Neural progenitor cell (in vitro differentiated cells): ENCODE measurements at places on chromosomes 3 and 15. TPM values are rescaled to one million over a fixed set of nuclear protein-coding genes. Genes with fewer than 3 reads are reported as not detected.

- DNase-seq: no peak
Observed at GRCh38 chr3:105953831-105954230, 85.0 kb upstream of the CBLB start.

DNA sequence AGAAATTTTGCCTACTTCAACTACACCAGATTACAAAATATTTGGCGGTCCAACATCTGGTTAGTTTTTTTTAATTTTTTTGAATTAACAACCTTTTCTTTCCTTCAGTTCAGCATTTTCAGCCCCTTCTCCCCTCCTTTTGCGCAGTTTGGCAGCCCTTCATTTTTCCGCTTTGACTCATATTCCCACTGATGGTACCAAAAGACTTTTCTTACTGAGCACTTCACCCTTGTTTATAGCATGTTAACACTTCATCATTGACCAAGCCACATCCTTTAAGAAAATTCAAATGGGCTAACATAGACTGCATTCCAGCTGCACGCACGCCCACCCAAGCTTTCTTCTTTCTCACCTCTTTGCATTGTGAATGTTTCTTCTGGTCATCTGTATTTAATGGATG is 49.7 kb downstream of the SEMA6D start:
- no peak for DNase-seq

DNA sequence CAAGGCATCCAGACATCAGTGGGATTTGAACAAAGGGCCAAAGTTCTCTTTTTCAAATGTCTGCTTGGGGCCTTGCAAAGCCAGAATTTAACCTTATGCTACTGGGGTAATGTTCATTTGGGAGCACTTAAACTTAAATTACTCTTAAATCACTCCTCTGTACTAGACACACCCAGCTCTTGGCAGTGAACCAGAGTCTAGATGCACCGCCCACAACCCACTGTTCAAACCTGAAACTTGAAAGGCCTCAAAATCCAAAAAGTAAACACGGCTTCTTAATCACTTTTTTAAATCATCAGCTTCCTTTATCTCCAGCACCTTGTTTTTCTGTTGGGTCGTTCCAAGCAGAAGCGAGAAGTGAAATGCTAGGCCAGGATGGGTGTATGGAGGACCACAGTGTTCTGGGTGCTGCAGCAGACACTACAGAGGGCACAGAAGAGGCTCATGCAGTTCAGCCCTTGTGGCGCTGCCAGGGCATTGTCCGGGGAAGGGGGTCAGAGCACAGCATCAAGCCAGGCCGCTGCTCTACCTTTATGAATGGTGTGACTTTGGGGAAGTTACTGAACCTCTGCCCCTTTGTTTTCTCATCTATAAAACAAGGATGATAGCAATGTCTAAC is 28.8 kb downstream of the MECOM start:
- no peak for DNase-seq

DNA sequence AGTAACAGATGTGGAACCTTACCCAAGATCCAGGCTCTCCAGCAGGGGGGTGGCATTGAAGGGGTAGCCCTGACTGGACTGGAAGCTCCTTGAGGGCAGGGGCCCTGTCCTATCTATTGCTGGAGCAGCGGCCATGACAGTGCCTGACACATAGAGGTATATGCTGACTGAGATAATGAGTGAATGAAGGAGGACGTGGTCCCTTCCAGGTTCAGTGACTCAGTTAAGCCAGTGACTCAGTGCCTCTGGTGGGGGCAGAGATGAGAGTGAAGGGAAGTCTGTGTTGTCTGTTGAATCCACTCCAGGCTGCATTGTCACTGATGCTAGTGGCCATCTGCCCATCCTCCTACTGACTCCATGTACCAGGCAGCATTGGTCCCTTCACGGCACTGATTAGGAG is 13.0 kb upstream of the CTXND1 start:
- DNase-seq: no peak

DNA sequence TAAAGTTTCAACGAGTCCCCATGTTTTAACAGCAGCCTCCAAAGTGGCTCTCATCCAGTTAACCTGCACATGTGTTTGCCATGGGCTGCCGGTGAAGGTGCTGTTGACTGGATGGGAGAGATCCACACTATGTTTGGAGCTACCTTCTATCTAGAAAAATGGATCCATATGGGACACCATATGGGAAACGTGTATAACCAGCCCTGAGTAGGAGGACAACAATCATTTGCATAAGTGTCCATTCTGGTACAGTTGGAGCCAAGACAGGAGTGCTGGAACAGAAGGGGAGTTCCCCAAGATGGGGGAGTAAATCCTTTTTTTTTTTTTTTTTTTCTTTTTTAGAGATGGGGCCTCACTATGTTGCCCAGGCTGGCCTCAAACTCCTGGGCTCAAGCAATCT is 36.6 kb downstream of the MKRN2 start:
- DNase-seq: no peak

- no peak for DNase-seq
Observed at GRCh38 chr3:183809270-183809669, 16.1 kb downstream of the MAP6D1 start.

DNA sequence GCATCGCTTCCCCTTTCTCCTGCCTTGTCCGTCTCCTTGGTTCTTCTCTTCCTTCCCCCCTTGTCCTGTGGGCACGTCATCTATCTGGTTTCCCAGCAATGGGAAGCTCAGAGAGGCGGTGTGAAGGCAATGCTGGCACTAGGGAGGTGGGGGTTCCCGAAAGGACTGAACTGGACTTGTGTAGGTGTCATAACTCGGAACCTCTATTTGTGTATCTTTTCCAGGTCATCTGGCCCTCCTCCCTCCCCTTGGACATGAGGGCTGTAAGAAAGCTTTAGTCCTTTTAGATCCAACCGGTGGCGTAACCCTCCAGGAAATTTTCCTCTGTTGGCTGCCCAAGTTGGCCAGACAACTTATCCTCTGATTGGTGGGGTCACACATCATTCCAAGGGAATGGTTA is 231.5 kb upstream of the TLE3 start:
- no peak for DNase-seq

GRCh38 chr3:87167628-87168456 is 59.3 kb upstream of the CHMP2B start:
- DNase-seq: peak; percentile 60

DNA sequence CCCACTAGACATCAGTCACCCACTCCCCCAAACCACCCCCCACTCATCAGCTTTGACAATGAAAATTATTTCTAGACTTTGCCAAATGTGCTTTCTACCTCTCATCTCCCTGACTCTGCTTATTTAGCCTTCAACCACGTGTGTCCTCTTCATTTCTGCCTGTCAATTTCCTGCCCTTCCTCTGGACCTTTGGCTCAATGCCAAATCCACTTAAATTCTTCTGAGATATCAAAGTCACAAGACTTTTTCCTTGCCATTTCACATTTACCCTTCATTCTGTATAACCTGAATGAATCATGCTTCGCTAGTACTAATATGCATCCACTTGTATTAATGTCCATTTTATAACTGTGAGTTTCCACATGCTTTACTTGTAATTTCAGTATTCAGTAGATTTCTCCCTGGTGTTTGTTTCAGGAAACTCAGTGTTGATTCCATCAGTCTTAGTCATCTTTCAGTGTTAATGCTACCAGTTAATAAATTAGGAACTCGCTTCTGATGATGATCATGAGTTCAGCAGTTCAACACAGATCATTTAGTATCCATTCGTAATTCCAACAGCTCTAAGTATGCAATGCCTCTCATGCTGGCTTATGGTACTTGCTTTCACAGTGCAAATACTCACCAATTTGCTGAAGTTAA is 128.2 kb upstream of the OSTN start:
- DNase-seq: no peak

- DNase-seq: no peak
Observed at GRCh38 chr3:29070959-29071634, 209.8 kb upstream of the RBMS3 start.

- no peak for DNase-seq
Observed at GRCh38 chr3:158837240-158837639, 35.4 kb downstream of the MFSD1 start.

- no peak for DNase-seq
Observed at GRCh38 chr3:69406163-69406562, 20.3 kb upstream of the FRMD4B start.

GRCh38 chr3:174821477-174821876 is 37.7 kb upstream of the NAALADL2 start:
- no peak for DNase-seq

- DNase-seq: no peak
Observed at GRCh38 chr3:195071011-195071728, 199.8 kb downstream of the XXYLT1 start.

GRCh38 chr3:109005443-109005842 is 51.8 kb upstream of the GUCA1C start:
- DNase-seq: no peak

DNA sequence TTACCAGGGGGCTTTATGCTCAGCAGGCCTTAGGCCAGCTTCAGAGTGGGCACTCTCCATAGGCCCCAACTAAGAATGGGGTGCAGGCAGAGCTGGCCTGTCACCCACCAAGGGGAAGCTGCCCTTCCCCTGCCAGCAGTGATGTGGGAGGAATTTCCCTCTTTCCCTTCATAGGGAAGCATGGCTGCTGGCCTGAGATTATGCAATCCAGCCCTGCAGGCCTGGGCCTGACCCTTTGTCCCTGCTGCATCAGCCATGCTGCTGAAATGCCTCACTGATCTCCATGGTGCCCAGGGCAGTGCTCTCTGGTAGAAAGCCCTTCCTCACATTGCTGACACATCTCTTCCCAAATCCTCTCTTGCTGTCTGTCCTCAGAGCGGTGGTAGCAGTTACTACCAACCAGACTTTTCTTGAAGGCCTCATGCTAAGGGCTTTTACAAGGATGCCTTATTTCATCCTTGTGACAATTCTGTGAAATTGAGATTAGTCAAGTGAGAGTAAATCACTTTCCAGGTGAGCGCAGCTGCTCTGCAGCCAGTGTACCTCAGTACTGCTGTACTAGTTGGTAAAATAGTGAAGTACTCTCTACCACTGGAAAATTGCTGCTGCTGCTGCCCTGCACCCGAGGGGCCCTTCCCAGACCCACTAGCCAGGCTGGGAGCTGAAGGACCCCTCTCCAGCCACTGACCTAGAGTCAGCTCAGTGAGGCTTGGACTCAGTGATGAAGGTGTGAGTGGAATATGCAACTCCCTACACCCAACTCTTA is 33.8 kb downstream of the MRAS start:
- DNase-seq: peak; percentile 14

- no peak for DNase-seq
Observed at GRCh38 chr3:172047567-172048115, 8.3 kb downstream of the FNDC3B start.

Gene HAUS2
- 42.9 and 72.2 TPM in 2 replicates for total RNA-seq

Gene FRMD5
- total RNA-seq: 10.1 and 10.5 TPM in 2 replicates

Gene CX3CR1
- total RNA-seq: 0.06 TPM in 1 of 2 replicates, not detected in the other

Gene STT3B
- total RNA-seq: 164 and 213 TPM in 2 replicates

Gene TARS3
- 19.7 and 21.2 TPM in 2 replicates for total RNA-seq

Gene APOD
- total RNA-seq: not detected in 2 replicates
